ENCODE measurements at places on chromosomes 11 and 22.

GRCh38 chr22:17370766-17371432 lies 1.6 kb downstream of the CECR2 start:
- DNase-seq, result no peak

DNA sequence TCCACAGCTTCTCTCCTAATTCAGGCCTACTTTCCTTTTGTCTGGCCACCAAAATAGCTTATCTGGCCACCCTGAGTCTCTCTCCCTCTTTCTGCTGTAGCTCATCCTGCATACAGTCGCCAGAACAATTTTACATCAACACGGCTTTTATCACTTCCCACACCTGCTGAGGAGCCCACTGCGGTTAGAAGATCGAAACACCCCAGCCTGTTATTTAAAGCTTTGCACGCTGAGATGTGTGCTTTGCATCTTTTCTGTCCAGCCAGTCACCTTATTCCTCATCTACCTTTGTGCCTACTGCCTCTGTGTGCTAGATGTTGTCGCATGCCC lies 96.0 kb downstream of the COMMD9 start:
- DNase-seq, result no peak

GRCh38 chr11:110438017-110438416 lies 8.3 kb downstream of the FDX1 start:
- no peak for DNase-seq

- no peak for DNase-seq
Observed at GRCh38 chr11:94519478-94520084, 7.3 kb downstream of the C11orf97 start.

GRCh38 chr11:119468511-119468910 lies 45.5 kb upstream of the THY1 start:
- DNase-seq, result no peak

GRCh38 chr22:47623066-47623762 lies 860.8 kb downstream of the TBC1D22A start:
- no peak for DNase-seq

DNA sequence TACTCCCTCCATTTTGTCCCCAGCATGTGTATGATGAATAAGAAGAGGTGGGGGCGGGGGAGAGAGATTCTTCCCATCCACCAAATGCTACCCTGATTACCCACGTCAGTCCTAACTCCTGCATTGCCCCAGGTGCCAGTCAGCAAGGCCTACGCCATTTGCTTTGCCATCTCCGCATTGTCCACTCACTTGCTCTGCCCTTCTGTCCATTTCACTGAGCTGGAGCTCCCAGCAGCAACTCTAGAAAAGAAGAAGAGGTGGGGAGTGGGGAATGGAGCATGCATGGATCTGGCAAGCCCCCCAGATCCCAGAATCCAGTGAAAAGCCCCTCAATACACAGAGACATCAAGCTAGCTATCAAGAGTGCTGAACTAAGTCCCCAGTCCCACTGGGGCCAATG lies 19.0 kb downstream of the WT1 start:
- no peak for DNase-seq

DNA sequence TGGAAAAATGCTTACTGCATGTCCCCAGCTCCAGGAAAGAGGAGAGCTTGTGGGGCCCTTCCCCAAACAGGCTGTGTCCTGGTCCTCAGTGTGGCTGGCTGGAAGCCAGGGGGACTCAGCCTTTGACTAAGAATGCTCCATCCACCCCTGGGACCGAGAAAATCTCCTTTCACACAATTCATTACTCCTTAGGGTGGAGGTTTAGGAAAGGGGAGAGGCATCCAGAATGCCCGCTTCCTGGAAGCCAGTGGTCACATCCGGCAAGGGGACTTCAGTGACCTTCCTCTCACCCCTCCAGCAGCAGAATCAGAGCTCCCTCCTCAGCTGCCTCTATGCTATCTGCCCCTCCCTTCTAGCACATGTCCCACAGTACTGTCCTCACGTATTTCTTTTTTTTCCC lies 21.9 kb downstream of the ATG16L2 start:
- DNase-seq, result no peak

DNA sequence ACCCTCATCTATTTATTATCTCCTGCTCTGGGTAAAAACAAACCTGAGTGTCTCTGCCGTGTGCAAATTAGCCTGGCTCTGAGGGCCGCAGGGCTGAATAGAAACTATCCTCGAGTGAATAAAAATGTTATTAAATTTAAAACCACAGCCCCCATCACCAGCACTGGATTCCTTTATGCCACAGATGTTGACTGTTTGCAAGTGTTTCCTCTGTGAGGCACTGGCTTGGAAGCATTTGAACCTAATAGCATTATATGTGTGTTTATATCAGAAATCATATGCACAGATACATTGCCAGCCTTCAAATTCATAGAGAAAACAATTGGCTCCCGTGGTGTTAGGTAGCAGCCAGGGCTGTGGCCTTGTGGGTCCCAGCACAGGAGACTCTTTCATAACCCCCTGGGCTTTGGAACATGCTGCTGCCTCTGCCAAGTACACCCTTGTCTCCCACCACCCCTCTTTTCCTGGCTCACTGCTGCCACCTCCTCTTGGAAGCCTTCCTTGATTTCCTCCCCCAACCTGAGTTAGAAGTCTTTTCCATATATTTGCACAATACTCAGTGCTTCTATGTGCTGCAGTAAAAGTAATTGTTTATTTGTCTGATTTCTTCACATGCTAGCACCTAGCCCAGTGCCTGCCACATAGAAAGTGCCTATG lies 294.4 kb downstream of the DDX10 start:
- DNase-seq, result no peak

GRCh38 chr11:34972892-34973291 lies 56.5 kb downstream of the PDHX start:
- DNase-seq, result no peak

DNA sequence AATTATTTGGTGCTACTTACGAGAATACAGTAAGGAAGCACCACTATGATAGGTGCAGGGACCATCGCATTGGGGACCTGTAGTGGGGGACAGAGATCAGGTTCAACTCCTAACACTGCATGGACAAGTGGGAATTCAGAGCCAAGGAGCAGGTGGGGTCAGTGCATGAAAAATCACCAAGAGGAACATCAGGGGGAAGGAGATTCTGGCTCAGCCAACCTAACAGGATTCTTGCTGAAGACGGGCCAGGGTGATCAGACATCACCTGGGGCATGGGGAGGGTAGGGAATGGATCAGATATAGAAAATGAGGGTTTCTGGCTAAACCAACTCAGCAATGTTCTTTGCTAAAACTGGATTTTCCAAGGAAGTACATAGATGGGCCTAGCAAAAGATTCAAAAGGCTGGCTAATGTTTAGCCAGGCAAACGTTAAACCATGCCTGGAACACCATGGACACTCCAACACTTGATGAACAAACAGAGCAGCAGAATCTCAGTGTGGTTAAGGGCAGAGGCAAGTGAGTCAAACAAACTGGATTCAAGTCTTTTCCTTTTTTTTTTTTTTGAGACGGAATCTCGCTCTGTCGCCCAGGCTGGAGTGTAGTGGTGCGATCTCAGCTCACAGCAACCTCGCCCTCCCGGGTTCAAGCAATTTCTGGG lies 70.0 kb downstream of the MICAL3 start:
- no peak for DNase-seq

GRCh38 chr22:39418696-39419095 lies 19.1 kb downstream of the TAB1 start:
- no peak for DNase-seq

GRCh38 chr11:64583296-64584262 lies 7.4 kb upstream of the SLC22A12 start:
- DNase-seq, result no peak

GRCh38 chr11:94768602-94769541 lies 716 bp downstream of the AMOTL1 start:
- no peak for DNase-seq

- no peak for DNase-seq
Observed at GRCh38 chr11:88086297-88086696, 88.9 kb downstream of the RAB38 start.

DNA sequence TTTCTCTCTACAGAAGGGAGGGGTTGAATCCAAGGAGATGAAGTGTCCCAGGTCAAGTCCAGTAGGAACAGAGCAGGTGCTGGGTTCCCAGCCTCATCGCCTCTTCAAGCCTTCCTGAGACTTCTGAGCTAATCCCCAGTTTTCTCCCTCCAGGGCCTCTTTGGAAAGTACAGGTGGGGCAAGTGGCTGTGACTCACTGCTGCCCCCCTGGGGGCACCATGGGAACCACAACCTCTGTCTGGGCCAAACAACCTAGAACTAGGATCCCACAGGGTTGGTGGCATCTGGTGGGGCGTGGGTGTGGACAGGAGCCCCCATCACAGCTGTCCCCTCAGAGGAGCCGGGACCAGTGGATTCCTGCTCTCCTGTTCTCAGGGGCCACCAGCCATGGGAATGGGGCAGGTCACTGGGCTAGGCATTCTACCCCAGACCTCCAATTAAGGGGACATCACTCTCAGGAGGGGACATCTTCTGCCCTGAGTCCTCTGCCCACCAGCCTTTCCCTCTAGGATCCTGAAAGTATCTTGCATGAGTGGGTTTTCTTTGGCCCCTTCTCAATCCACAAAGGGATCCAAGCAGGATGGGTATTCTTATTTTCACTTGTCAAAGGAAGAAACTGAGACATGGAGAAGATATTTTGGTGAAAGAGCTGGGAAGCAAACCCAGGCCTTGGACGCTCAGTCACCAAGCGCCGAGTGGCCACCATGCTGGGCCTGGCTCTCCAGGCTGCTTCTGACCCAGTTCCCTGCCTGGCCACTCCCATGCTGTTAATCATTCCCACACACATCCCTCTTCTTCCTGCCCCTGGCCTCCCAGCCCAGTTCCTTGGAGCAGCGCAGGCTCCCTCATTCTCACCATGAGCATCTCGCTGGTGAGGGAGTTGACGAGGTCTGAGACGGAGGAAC lies 23.8 kb downstream of the LRRC10B start:
- peak; percentile 73 for DNase-seq

DNA sequence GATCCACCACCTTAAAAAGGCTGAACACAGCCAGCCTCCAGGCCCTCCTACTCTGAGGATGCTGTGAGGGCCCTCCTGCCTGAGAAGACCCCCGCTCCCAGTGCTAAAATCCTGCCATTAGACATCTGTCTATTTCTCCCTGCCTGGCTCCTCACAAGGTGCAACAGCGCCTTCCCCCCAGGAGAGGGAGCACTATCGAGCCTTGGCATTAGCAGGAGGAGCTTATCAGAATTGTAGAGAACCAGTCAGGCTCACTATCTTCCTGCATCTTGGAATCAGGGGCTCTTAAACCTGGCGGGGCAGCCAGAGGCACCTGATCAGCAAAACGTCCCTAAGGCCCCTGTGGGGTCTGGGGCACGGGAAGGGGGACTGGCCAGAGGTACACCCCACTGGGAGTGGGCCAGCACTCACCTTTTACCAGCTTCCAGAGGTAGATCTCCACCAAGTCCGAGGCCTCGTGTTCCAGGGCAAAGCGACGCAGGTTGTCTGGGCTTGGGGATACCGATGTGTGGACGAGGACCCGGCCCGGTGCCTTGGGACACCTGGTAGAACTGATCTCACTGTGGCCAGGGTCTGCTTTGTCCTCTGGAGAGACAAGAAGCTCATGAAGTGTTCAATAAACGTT lies 28.7 kb downstream of the CHRDL2 start:
- peak; percentile 62 for DNase-seq

DNA sequence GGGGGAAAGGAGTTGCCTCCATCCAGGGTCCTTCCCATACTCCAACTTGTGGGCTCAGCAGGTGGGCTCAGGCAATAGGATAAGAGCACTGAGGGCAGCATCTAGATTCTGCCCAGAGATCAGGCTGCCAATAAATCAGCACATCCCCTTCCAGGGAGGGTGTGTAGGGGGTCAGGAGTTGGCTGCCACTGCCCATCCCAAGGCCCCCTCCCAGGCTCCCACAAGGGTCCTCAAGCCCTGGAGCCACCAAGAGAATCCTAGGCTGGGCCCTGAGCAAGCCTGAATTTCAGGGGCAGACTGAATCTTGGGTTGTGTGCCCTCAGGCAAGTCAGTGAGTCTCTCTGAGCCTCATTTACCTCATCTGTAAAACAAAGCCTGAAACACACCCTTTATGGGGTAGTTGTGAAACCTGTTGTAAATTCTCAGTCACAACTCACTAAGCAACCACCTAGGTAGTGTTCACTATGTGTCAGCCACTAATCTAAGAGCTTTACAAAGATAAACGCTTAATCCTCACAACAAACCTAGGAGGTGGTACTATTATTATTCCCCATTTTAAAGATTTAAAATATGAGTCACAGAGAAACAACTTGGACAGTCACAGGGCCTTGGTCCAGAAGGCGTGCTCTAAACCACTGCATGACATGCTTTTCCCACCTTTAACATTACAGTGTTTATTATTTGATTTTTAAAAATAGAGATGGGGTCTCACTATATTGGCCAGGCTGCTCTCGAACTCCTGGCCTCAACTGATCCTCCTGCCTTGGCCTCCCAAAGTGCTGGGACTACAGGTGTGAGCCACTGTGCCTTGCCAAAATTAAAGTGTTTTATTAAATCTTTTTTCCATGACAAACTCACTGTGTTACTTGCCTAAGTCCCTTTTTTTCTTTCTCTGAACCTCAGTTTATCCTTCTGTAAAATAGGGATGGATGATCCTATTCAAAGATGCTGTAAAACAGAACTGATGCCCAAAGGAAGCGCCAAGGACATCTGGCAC lies 36.2 kb downstream of the LMO1 start:
- DNase-seq, result no peak

DNA sequence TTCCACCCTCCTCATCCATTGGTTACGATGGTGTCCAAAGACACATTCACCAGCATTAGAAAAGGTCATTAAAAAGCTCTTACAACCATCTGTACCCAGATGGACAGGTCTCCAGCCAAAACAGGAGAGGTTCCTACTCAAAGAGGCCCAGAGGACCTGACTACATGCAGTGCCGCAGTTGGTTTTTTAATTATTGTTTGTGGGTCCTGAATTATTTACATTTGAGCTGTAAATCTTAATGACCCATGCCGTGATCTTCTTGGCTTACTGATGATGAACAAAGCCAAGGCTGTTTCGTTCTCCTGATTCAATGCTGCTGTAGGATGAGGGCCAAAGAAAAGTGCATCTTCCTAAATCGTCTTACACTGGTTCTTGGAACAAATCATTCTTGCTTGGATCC lies 83.7 kb downstream of the CADM1 start:
- no peak for DNase-seq

- DNase-seq, result no peak
Observed at GRCh38 chr22:38834991-38835390, 8.8 kb downstream of the NPTXR start.

GRCh38 chr22:36073476-36073875 lies 44.9 kb upstream of the RBFOX2 start:
- no peak for DNase-seq

- DNase-seq, result no peak
Observed at GRCh38 chr22:50739894-50740293, 1.9 kb downstream of the ACR start.

- DNase-seq, result no peak
Observed at GRCh38 chr11:1111545-1112212, 37.0 kb downstream of the MUC2 start.

DNA sequence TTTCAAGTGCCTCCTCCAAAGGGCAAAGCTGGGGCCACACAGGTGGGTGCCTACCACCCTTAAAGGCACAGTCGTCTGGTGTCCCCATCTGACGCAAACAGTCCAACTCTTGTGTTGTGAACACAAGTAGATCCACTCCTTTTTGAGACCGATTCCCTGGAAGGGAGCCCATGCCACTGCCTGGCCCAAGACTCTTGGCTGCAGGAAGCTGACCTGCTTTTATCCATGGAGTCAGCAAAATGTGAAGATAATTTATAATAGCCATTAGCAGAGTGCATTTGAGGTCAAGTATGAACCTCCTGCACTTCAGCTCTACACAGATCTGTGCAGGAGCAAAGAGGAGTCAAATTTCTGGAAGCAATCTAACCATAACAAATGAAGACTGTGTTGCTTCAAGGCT lies 68.5 kb downstream of the ADM start:
- no peak for DNase-seq

- no peak for DNase-seq
Observed at GRCh38 chr11:114397349-114397982, 2.8 kb downstream of the C11orf71 start.

Measured in GM12892 (cell line).